ENCODE measurements at places on chromosomes 6 and 20.

DNA sequence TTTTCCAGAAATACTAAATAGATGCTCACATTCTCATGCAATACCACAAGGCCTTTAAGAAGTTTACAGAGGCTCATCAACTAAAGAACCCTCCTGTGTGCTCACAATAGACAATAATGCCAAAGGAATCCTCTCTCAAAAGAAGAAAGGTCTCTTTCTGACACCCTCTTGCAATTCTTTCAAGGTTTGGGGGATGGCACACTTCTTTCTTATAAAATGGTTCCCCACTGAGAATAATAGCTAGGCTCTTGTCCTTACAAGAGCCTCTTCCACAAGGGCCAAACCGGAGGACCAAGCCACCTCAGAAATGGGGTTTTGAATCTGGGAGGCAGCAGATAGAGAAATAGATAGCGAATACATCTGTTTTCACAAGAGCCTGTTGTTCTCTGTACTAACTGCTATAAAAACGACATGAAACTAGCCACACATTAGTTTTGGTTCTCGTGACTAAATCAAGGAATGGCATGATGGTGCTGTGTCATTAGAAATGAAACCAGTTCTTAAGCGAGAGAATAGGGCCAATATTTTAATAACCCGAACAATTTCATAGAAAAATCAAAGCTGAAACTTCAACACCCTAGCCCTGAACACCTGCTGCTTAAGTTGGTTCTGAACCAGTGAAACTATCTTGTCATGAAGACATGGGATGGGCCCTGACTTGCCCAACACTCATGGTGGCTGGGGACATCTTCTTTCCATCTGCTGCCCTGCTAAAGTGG is 81.1 kb downstream of the PRDM1 start:
- DNase-seq = no peak

DNA sequence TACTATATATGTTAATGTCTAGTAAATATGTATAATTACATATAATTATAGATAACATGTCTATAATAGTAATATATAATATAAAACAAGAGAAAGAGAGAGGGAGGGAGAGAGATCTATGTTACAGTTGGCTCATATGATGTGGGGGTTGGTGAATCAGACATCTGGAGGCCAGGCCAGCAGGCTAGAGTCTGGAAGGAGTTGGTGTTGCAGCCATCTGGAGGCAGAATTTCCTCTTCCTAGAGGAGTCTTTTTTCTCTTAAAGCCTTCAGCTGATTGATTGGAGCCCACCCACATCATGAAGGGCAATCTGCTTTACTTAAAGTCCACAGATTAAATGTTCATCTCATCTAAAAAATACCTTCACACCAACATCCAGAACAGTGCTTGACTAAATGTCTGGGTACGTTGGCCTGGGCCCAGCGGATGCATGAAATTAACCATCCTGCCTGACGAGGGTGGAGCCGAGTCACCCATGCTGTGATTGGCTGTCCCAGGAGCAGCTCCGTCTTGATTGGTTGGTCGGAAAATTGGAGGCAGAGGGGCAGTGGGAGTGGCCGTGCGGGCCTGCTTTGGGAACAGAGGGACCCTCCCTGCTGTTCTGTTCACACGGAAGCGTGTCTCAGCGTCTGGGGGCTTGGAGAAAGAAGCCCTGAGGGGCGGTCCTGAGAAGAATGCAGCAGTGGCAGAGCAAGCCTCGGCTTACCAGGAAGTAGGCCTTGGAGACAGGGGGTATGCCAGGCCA is 392.4 kb downstream of the QKI start:
- no peak for DNase-seq

DNA sequence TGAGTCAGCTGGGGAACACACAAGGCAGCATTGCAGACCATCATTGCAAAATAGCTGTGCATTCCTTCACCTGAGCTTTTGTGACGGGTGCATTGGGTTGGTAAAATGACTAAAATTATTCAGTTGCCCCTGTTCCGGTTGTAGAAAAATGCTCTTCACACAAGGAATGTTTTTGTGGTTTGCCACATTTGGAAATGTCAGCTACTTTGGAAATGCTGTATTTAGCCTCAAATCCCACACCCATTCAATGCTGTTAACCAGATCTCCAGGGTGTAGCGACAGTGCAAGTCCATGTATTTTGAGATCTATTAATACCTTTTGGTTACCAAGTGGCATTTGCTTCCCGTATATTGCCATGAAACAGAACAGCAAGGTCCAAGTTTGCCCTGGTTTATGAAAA is 201.2 kb downstream of the FOXA2 start:
- no peak for DNase-seq

DNA sequence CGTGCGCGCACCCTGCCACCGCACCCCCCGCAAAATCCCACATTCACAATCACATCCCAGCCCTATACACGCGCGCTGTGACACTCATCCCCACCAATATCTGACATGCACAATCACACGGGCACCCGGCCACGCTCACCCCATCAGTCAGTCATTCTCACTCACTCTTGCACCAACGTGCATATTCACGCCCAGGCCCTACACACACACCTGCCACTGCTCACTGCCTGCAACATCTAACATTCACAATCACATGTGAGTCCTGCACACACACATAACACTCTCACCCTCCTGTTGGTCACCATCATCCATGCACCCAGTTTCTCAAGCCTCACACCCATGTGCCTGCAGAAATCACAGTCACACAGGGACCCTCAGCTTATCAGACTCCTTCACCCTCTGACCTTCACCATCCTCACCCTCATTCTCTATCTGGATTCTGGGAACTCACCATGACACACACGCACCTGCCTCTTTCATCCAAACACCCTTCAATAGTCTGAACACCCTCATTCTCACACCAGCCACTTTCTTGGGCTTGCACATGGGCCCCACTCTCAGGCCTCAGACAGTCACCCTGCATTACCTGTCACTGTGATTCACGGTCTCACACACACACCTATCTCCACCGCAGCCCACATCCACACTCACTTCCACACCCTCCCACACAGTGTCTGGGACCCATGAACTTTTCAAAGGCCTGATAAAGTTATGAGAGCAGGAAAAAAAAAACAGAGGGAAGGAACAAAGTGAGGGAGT is 748 bp upstream of the ATP9A start:
- no peak for DNase-seq

DNA sequence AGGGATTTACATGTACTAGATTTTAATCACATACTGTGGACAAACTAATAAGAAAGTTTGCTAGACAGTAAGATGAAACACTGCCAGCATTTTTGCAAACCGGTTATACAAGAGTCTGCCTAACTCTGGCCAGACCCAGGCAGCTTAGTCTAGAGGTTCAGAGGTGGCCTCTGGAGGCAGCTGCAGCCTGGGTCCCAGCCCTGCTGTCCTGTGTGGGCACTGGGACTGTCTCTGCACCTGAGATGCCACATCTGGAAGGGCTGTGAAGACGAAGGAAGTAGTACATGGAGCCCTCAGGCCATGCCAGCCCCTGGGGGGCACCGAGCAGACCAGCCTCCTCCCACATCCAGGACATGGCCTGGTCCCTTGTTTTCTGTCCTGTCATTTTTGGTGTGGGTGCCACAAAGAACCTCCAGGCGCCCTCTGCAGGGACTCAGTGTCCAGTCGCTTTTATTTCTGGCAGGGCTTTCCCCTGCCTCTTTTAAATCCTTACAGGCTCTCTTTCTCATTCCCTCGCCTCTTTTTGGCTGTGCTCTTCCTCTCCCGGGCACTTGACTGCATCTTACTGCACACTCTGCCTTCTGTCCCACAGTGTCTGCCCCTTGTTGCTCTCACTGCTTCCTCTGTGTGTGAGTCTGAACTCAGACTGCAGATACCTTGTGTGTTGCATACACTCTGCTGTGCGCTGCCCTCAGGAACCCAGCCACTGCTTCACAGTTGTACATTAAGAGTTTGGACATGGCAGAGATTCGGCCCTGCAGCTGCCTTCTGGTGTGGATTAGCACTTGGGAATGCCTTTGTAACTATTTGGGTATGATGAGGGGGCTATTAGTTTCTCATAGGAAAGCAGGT is 216.7 kb downstream of the ZDHHC14 start:
- DNase-seq = no peak

DNA sequence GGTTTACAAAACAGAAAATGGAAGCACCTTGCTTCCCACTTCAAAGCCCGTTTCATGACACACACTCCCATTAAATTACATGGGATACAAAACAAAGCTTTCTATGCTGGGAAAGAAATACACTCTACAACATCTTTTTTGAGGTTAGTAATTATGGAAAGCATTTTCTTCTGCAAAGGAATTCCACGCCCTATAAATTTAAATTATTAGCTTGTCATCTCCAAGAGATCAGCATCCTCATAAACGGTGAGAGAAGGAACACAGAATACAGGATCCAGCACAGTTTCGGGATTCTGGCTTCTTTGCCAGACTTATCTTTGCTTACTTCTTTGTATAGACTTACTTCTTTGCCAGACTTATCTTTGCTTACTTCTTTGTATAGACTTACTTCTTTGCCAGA is 1.3 kb upstream of the SMPDL3A start:
- no peak for DNase-seq

- no peak for DNase-seq
These were observed 13.9 kb upstream of the ATG5 start for GRCh38 chr6:106339334-106340029.

DNA sequence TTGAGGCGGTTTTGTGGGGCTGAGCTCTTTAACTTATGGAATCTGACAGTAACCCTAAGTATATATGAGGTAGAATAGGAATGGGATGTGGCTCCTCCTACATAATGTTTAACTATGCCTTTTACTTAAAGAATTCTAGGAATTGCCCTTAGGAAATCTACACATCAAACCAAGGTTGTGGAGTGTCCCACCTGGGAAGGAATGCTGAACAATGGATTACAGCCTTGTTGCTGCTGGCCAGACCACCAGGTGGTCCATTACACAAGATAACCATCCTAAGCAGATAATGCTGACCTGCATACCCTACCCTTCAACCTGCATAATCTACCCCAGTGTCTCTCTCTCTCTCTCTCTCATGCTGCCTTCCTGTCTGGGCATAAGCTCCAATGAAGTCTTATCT is 35.0 kb upstream of the SLC22A16 start:
- DNase-seq = no peak

GRCh38 chr6:19771753-19772336 is 65.3 kb upstream of the ID4 start:
- no peak for DNase-seq

Measured in stimulated activated CD4-positive, alpha-beta T cell treated with anti-CD3 and anti-CD28 coated beads, Interleukin-12 subunit alpha, Interleukin-12 subunit beta, amount 100 ng/mL, for 24 hours (primary cell).